ENCODE measurements at places on chromosomes 5 and 9.
A peak's percentile ranks its signal among the peaks of the same experiment; 100 is the strongest.

DNA sequence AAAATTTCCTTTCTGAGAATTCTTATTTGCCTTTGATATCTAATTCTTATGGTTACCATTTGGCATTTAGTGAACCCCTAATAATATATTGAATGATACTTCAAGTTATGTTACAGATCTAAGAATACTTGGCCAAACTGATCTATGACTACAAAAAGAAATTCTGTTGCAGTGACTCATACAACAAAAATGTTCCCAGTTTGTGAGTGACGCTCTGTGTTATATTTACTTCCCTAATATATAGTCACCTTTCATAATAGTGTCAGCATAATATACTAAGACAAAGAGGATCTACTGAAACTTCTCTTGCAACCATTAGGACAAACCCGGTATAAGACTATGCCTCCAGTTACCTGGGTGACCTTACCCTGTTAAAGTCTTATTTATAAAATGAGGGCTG is 216.9 kb upstream of the TLX3 start:
- DNase-seq: no peak

DNA sequence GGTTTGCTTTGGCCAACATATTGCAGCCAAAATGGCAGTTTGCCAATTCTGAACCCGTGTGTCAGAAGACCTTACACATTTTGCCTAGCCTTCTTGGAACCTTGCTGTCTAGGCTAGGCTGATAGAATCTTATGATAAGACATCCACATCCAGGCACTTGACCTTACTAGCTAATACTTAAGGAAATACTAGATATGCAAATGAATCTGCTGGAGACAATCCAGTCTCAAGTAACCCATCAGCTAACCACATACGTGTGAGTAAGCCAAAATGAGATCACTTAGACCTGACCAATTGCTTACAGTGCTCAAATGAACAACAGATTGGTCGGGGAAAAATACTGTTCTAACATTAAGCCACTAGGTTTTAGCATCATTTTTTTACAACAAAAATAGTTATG is 1504.6 kb upstream of the CDH9 start:
- no peak for DNase-seq

DNA sequence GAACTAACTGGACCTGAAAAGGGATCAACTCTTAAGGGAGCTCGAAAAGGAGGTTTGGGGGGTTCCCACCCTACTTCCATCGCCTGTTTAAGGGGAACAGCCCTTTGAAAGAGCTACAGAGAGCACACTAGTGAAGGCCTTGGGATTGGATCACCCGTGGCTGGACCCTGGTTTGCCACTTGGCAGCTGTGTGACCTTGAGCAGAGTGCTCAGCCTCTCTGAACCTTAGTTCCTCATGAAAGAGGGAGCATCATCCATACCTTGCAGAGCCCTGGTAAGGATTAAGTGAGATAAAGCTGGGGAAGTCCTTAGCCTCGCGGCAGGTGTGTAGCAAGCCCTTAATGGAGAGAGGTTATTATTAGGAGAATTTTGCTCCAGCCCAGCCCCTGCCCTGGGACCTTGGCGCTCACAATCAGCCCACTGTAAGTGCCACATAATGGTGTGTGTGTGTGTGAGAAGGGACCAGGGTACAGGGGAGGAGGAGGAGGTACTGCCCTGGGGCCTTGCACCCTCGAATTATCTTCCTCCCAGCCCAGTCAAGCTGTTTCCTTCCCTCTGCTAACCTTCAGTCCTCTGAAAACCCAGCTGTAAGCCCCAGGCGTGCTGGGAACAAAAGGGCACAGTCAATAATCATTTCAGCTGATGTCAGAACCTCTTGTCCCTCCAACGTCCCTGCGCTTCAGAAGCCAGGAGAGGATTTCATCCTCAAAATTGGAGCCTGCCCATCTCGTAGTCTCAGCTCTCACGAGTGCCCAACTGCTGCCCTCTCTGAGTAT is 42.9 kb downstream of the FOXI1 start:
- no peak for DNase-seq

DNA sequence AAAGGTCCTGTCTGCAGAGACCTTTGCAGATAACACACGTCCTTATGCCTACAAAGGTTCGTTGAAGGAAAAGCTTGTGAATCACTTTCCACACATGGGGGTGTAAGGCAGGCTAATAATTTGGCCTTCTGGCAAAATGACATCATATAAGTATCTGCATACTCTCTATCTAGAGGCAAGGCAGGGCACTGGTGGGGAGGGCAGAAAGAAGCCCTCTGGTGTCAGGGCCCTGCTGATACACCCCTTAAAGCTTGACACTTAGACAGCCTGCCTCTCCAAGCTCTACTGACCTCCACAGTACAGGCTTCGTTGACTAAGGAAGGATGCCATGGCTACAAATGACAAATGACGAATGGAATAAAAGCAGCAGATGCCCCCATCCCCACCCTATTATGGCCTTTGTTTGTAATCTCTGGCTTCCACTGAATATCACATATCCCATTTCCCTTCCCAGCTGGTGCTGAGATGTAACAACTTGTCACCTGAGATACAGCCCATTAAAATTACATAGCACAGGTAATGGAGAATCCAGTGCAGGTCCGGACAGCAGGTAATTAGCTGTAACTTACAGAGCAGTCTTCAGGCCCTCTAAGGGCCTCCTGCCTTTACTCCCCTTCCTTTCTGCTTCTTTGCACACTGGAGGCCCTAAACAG is 76.9 kb upstream of the IFNK start:
- DNase-seq: no peak

DNA sequence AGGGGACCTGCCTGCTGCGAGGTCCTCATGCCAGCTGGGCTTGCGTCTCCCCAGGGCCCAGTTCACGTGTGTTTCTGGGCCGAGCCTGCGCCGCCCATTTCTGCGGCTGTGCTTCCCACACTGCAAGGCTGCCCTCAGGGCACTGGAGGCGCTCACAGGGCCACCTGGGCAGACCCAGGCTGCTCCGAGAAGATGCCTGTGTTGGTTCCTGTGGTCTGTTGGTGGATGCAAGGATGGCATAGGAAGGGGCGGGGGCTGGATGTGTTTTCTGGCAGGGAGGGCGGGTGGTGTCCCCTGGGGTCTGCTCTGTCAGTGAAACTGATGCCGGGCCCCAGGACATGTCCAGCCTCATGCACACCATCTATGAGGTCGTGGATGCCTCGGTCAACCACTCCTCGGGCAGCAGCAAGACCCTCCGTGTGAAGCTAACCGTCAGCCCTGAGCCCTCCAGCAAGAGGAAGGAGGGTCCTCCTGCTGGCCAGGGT is 25.9 kb downstream of the NKD2 start:
- no peak for DNase-seq

- DNase-seq: no peak
Observed at GRCh38 chr5:23930985-23931384, 423.6 kb downstream of the PRDM9 start.

- DNase-seq: no peak
Observed at GRCh38 chr9:134252084-134252830, 74.0 kb upstream of the RXRA start.

DNA sequence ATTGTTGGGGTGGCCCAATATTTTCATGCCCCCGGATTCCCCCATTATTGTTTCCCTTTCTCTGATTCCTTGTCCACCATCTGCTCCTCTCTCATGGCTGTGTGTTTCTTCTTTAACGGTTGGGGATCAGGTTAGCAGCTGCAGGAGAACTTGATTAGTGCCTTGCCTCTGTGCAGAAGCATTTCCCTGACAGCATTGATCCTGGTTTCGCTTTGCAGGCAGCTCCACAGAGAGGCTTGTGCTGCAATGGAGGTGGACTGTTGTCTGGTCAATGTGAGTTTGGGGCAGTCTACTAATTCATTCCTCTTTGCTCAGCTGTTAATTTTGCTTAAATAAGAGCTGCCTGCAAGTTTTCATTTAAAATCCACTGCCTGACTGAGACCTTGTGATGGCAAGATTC is 32.5 kb upstream of the SSBP2 start:
- no peak for DNase-seq

GRCh38 chr5:34474573-34475021 is 181.5 kb upstream of the RAI14 start:
- DNase-seq: peak; percentile 31

DNA sequence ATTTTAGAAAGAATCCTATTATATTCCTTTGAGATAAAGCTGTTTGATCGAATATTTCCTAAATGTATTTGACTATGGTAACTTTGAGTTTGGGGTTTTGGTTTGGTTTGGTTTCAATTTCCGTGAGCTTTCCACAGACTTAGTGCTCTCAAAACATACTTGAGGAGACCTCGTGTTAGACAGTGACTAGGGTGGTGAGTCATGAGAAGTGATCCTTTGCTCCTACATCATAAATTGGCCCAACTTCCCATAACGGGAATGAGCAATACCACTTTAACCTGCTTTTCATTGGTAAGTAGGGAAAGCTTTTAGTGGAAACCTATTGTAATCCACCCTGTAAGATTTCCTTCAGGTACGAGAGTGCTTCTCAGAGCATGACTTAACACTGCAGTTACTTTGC is 3.8 kb upstream of the RASEF start:
- no peak for DNase-seq

GRCh38 chr9:35696520-35697215 is 6.9 kb upstream of the TPM2 start:
- peak; percentile 59 for DNase-seq

- no peak for DNase-seq
Observed at GRCh38 chr9:122071715-122072114, 21.4 kb downstream of the TTLL11 start.

GRCh38 chr5:102613661-102614060 is 114.9 kb upstream of the SLCO6A1 start:
- no peak for DNase-seq

DNA sequence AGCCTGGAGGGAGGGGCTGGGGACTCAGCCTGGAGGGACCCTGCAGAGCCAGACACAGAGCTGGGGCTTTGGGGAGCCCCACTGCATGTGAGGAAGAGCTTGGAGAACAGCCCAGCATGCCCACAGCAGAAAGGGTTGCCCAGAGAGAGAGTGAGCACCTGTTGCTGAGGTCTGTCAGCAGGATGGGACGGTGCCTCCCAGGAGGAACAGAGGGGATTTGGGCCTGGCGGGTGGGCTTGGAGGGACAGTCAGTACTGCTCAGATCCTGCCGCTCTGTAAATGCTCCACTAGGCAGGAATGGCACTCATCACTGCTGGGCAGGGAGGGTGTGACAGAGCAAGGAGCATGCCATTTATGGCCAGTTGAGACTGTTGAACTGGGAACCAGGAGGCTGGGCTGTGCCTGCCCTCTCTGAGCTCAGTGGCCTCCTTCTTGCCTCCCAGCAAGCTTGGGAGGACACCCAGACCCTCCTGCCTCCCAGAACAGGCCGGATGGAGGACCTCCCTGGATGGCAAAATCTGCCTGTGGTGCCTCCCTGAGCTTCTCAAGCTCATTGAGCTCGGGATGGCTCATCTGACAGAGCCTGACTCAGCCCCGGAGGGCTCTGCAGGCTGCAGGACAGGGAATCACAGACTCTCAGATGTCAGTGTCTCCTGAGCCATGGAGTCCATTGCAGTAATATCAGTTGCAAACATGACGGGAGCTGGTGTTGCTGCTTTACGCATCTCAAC is 786 bp upstream of the HRCT1 start:
- no peak for DNase-seq

GRCh38 chr5:4374866-4375265 is 765.3 kb upstream of the ADAMTS16 start:
- no peak for DNase-seq

GRCh38 chr5:139955053-139955605 is 88.0 kb downstream of the NRG2 start:
- DNase-seq: no peak

DNA sequence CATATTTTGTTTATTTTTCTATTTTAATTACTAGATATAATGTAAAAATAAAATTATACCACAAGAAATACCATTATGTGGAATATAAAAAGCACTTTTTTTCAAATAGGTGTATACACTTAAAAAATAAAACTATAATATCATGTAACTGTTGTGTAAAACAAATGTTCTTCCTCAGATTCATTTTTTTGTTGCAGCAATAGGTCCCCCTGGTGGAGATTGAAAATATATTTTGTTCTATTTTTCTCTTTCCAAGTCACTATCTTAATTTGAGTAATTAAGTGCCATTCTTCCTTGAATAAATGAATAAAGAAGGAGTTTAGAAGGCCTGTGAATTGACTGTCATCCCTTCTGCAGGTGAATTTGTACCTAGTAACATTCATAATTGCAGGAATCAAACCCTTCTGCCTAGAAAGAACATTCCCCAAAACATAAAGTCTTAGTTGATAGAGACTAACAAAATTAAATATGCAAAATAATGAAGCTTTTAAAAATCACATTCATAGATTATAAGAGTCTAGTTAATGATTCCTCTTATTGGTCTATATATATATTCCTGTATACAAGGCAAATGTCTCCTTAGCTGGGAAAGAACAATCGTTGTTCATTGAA is 23.4 kb downstream of the CETN3 start:
- no peak for DNase-seq

DNA sequence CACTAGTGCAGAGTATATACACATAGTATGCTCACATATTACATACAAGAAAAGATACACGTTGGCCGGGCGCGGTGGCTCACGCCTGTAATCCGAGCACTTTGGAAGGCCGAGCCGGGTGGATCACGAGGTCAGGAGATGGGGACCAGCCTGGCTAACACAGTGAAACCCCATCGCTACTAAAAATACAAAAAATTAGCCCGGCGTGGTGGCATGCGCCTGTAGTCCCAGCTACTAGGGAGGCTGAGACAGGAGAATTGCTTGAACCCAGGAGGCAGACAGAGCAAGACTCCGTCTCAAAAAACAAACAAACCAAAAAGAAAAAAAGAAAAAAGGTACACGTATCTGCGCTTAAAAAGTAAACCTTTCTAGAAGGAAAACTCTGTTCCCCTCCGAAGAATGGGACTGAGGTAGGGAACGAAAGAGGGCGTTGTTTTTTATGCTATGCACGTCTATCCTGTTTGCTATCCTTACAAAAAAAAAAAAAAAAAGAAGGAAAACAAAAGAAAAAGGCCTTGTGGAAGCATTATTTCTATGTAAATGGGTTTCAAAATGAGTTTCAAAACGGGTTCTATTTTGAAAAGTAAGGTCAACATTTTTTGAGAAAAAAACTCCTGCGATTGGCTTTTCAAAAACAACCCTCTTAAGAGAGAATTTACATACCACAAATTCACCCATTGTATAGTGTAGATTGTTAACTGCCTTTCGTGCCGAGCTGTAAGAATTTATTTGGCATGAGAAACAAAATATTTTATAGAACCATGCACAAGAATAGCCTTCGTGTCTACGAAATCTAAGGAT is 1.2 kb downstream of the AK3 start:
- DNase-seq: no peak

- no peak for DNase-seq
Observed at GRCh38 chr9:128424268-128424780, 3.7 kb downstream of the CERCAM start.

DNA sequence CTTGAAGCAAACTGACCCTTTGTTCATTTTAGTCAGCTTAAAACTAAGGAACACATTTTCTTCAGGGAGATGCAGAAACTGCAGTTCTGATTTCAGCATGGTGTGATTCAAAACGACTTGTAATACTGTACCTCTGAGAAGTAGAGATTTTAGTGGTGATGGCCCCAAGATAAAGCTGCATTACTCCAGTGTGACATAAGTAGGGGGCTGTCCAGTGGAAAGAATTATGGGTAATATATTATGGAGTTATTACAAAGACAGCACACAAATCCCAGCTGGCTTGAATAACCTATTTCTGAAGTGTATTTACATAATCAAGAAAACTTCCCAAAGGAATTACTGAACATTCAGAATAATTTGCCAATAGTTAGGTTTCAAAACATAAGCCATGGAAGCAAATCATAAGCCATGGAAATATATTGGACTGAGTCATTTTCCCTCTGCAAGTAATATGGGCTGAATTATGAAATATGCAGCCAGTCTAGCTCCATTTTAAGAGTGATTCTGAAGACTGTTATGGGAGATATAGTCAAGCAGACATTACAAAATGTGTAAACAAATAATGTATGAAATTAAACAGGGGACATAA is 133.7 kb upstream of the FBXL17 start:
- DNase-seq: no peak

Data from CD4-positive, alpha-beta T cell treated with Interleukin-15 for 4 hours (primary cell).